ENCODE measurements at places on chromosomes 11 and 22.

DNA sequence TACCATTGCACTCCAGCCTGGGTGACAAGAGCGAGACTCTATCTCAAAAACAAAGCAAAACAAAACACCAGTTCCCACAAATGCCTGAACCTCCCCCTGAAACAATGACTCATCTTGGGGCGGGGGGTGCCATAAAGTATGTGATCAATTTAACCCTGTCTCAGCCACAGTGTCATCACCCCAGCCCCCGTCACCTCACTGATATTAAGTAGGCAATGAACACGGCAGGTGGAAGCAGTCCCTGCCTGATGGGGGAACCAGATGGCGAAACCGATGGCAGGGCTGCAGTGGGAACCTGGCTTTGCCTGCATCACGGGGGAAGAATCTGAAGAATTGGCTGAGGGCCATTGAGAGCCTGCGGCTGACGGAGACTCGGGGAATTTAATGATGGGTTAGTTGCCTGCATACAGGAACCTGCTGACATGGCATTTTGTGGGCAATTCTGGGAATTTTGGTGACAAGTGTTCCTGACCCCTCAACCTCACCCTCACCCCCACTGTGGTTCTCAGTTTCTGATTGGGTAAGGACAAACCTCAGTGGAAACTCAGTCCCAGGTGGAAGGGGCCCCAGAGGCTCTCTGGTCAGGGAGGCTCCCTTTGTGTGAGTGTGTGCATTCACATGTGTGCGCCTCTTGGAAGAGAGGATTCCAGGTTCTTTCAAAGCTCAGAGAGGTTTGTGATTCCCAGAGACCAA is 39.1 kb upstream of the SHISAL1 start:
- peak; percentile 90 for DNase-seq

GRCh38 chr11:102139081-102139498 is 28.8 kb downstream of the YAP1 start:
- DNase-seq = peak; percentile 64

DNA sequence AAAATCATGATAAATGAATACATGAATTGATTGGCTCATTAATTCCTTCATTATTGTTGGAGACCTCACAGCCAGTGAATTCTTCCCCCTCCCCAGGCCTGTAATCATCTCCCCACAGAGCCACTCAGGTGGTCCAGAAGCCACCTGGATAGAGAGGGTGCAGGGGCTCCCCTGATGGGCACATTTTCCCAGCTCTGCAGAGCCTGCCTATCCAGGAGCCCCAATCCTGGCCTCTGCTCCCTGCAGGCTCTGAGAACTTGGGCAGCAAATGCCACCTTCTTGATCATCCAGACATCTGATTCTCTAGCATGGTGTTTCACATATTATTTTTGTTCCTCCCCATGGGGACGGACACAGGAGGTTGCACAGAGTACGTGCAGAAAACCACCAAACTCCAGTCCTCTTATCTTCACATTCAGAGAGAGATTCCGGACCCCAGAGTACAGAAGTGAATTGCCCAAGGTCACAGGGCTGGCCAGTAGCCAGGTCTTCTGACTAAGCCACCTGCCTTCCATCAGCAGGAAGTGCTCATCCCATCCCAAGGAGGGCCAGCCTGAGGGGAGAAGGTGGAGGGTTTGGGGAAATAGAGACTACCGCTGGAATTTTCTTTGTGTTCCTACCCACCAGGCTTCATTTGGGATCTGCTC is 348.0 kb downstream of the BUD13 start:
- no peak for DNase-seq

DNA sequence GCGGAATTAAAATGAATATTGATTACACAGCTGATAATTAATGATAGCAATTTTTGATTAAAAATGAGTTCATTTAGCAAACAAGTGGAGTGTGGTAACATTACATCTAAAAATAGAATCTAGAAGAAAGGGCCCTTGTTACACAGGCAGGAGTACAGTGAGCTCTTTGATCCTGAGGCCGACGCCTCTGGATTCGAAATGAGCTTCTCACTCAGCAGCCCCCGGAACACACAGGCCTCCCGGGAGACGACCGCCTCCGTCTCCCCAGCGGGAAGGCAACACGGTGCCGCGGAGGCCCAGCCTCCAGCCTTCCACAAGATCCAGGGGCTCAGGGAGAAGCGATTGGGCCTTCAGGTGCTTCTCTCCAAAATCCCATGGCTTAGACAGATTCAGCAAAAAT is 379.1 kb downstream of the BRD1 start:
- no peak for DNase-seq

DNA sequence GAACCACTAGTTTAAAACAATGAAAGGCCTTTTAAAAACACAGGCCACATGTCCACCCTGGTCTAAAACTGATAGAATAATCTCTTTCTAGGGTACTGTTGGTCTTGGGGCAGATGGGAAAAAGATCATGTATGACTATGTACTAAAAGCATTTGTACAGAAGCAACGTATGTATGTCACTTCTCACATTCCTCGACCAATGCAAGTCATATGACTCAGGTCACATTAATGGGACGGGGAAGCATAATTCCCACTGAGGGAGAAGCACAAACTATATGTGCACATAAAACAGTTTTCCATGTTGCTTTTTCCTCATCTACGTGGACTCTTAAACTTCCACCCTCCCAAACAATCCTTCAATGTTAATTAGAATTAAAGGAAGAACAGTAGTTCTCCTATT is 32.2 kb upstream of the GAB2 start:
- DNase-seq = no peak

- DNase-seq = no peak
Measured at GRCh38 chr11:45884596-45885185, 760 bp upstream of the MAPK8IP1 start.

DNA sequence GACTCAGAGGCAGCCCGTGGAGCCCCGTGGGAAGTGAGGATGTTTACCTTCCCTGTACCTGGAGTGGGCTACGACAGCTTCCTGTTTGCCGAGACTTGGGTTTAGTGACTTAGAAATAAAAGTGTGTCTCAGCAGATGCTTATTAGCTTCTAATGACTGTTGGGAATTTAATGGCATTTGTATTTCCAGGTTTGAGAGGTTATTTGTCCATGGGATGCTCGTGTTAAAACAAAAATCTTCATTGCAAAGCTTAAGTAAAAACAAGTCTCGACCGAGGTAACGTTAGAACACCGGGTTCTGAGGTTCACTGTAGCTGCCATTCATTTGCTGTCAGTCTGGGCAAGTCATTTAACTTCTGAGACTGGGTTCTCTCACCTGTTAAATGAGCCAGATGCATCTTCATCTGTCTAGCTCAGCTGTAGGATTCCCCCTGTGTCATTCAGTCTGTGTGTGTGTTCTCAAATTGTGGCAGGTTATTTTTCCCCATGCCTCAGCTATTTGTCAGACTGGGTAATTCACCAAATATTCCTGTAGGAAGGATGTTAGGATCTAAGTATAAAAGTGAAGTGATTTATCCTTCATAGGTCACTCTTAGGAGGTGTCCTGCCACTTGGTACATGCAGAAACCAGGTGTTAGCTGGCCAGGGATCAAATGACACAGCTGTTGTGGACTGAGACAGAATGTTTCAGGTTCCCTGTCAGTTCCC is 791 bp downstream of the EI24 start:
- peak; percentile 9 for DNase-seq

- DNase-seq = no peak
Measured at GRCh38 chr22:49614966-49615965, 212.4 kb downstream of the BRD1 start.

- DNase-seq = no peak
Measured at GRCh38 chr11:80473562-80473961, 1032.7 kb upstream of the TENM4 start.

DNA sequence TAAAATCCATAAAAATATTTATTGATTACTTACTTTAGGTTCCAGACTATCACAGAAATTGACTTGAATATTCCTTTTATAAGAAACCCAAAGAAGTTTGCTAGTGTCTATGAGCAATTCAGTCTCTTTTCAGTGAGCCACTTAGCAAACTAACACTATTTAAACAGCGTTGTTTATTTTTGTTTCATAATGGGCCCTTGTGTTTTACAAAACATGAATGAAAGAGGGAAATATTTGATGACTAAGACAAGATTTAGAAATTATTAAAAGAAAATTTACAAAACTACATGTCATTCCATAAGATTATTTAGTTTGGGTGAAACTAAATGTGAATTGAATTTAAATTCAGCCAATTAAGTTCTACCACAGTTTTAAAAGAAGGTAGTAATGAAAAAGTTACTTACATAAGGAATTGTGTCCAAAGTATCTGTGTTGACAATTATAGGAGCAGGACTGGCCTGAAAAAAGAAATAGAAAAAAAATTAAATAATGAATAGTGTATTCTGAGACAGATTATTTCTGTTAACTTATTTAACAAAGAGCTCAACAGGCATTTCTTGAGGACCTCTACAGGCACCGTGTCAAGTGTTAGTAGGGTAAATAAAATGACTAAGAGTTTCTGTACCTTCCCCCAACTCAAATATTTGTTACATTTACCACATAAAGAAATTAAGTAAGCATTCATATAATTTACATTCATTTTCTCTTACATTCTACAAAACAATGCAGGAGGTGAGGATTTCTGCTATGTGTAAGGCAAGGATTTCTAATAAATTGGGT is 964.9 kb upstream of the CCDC90B start:
- no peak for DNase-seq

DNA sequence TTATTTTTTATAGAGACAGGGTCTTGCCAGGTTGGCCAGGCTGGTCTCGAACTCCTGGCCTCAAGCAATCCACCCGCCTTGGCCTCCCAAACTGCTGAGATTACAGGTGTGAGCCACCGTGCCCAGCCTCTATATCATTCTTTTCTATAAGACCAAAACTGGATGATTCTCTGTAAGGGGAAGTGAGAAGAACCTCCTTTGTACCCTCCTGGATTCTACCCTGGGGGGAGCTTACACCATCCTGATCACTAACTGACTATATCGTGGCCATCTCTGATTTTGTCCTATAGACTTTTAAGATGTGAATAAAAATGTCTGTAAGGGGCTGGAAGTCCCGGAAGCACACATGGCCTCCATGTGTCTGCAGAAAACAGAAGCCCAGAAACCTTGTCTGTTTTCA is 9.1 kb downstream of the PIWIL4 start:
- no peak for DNase-seq

GRCh38 chr11:35111161-35112055 is 27.6 kb upstream of the CD44 start:
- DNase-seq = peak; percentile 89
